ENCODE measurements at places on chromosomes 1 and 21.

DNA sequence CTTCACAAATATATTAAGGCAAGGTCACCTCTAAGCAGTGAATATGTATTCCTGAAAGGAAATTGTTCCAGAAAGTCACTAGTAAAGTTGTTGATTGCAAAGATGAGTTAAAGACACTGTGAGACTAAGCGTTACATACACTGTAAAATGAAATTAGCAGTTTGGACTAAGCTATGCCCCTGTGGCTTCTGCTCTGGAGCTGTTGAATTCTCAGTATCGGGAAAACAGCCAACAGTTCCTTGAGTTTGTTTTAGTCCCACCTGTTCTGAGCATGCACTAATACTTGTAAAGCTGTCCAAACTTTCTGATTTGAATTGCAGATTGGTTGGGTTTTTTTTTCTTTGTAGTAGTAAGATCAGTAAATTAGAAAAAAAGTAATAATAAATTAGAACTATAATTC lies 21.0 kb downstream of the ANGPTL1 start:
- no peak for DNase-seq

DNA sequence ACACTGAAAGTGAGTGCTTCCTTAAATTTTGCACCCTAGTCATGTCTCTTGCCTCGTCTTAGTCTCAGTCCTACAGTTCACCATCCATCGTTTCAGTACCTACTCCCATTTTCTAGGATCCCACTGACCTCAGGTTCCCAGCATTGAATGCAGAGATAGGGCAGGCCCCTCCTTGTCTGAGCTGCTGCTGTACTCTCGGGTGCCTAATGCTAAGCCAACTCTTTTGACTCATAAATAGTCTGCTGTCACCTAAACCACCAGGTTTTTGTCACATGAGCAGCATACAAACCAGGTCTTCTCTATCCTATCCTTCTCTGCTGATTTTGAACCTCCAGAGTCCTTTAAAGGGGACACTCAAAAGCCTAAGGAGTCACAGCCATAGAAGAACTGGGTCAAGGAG lies 3.0 kb downstream of the ARHGAP30 start:
- DNase-seq: no peak

DNA sequence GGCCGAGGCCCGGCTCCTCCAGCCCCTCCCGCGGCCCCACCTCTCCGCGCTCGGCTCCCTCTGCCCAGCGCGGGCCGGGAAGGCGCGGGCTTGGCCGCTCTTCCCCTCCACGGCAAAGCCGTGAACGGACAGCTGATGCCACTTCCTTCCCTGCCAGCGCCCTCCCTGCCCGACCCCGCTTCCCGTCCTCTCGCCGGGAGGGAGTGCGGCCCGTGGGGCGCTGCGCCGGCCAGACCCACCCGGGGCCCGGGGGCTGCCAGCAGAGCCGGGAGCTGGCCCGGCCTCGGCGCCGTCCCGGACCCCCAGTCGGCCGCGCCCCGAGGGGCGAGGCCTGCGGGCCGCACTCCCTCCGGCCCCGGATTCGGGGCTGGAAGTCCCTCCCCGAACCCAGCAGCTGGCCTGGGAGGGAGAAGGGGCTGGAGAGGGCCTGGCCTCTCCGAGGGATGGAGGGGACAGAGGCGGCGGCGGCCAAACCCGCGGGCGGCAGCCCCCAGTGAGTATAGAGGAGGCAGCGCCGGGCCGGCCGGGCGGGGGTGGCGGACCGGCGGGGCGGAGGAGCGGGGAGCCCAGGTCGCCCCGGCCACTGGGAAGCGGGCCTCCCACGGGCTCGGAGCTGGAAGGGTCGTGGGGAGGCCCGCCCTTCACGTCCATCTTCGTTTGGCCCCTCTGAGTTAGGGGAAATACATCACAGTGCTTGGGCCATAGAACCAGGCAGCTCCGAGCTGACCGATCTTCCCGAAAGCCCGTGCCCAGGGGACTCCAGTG lies at the start of gene KIAA1614:
KIAA1614 (plus strand) TSS at position 97 of the 765 bp plus-strand sequence; CDS start at position 444, 347 bp downstream.
- DNase-seq: no peak

GRCh38 chr21:15566703-15567102 lies 163.1 kb upstream of the USP25 start:
- no peak for DNase-seq

GRCh38 chr1:109980324-109981003 lies 4.1 kb upstream of the AHCYL1 start:
- DNase-seq: no peak

DNA sequence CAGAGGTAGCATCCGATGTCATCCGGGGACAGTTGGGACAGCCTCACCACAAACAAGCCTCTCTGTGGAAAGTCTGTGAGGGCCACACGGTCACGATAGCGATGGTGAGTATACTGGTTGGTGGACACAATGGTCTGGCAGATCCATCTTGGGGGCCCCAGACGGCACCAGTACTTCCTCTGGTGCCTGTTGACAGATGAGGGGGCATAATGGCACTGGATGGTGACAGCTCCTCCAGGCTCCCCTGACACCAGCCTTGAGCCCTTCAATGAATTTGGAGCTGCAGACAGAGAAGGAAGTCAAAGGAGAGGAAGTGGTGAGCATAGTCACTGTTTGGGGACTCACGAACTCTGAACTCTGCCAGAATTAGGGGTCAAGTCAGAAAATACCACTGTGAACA lies 8.0 kb downstream of the FCAMR start:
- peak; percentile 29 for DNase-seq

DNA sequence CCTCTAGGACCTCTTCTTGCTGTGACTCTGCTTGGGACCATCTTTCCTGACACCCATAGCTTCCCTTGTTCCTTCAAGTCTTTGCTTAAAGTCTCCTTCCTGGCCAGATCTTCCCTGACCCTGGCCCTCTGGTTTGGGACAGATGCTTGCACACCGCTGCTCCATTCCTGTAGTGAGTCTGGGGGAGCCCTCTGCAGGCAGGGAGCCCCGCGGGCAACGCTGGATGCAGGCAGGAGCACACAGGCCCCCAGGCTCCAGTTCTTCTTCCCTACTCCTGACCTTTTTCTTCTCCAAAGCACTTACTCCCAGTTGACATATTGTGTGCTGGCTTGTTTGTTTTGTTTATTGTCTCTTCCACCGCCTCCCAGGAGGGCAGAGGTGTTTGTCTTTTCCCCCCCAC lies 413.4 kb downstream of the CAMTA1 start:
- DNase-seq: no peak

- DNase-seq: no peak
Observed at GRCh38 chr21:35674895-35675470, 385.3 kb downstream of the SETD4 start.
